ENCODE measurements at places on chromosomes 7 and 10. TPM values are rescaled to one million over a fixed set of nuclear protein-coding genes. Genes with fewer than 3 reads are reported as not detected.

Gene SPRN
- total RNA-seq, result 2.1 TPM

Gene GPR37
- not detected for total RNA-seq

Gene ACBD5
- total RNA-seq, result 5.2 TPM

Gene ZMIZ2
- total RNA-seq, result 9.0 TPM

Gene ZPBP
- total RNA-seq, result not detected

Gene MOGAT3
- not detected for total RNA-seq

Gene CFAP69
- total RNA-seq, result 0.17 TPM

Gene STEAP2
- total RNA-seq, result 2.9 TPM
